Epithelial cell of proximal tubule (primary cell): ENCODE measurements at places on chromosomes 1 and 21. TPM values are rescaled to one million over a fixed set of nuclear protein-coding genes. Genes with fewer than 3 reads are reported as not detected.

- DNase-seq: no peak
These were observed 1065.8 kb upstream of the B3GALT2 start for GRCh38 chr1:194252199-194252598.

- DNase-seq: no peak
These were observed 862 bp upstream of the DIPK1A start for GRCh38 chr1:92961896-92962752.

DNA sequence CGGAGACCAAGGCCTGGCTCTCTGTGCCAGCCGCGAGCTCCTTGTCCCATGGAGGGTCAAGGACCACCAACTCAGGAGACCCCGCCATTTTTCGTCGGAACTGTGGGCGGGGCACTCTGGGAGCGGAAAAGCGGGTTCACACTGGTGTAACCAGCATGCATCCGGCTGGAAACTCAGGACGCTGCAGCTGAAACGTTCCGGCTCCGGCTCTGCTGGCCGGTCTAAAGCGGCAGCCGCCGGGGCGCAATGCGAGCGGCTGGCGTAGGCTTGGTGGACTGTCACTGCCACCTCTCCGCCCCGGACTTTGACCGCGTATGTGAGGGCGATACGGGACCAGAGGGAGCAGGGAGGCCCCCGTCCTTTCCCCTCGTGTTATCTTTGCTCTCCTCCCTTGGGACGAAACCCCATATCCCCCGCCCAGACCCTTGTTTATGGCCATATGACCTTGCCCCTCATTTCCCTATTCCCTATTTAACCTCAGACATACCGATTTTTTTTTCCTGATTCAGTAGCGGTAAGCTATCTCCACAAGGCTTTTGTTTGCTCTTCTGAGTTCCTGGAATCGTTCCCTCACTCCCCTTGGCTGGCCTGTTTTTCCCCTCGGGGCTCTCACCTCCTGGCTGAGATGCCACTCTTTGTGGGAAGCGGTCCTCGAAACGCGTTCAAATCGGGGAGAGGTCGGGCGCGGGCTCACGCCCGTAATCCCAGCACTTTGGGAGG is at the start of the genes NSL1 and TATDN3:
NSL1 (minus strand) TSS at position 102 of the 720 bp plus-strand sequence; CDS start at position 88, 14 bp downstream.
TATDN3 (plus strand) TSS at position 219 of the 720 bp plus-strand sequence; CDS start at position 247, 28 bp downstream.
- no peak for DNase-seq

DNA sequence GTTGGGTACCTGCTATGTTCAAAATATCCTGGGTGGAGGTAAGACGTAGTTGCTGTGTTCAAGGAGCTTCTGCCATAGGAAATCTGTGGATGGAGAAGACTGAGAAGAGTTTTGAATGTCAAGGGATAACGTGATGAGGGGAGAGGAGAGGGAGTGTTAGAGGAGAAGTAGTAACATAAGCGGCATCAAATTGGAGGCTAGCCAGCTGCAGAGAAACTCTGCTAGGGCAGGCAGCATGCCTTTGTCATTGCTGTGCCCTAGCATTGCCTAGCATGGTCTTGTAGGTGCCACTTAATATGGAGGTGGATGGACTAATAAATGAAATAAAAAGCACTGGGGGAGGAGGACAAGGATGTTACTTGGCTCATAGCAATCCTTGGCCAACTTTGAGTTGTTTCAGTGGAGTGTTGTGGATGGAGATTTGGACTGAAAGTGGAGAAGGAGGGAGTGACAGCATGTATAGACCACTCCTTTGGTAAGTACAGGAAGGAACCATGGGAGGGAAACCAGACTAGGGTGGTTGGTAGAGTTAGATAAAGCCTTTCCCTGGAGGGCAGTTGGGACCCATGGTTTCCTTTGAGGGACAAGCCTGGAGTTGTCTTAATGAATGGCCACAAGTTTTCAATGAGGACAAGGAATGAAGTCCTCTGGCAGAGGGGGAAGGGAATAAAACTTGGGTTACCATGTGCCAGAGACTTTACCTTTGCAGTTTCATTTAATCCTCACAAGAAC is 6.3 kb downstream of the VANGL1 start:
- no peak for DNase-seq

The KLHDC8A gene
- 0.80 and 9.6 TPM in 2 replicates for total RNA-seq

The CAMK2N1 gene
- total RNA-seq: 18.2 and 19.7 TPM in 2 replicates
